ENCODE measurements at places on chromosomes 2 and 18.

GRCh38 chr18:33729556-33729955 lies 151.5 kb downstream of the ASXL3 start:
- no peak for DNase-seq

GRCh38 chr2:45273412-45274249 lies 264.4 kb upstream of the SIX2 start:
- DNase-seq, result no peak

DNA sequence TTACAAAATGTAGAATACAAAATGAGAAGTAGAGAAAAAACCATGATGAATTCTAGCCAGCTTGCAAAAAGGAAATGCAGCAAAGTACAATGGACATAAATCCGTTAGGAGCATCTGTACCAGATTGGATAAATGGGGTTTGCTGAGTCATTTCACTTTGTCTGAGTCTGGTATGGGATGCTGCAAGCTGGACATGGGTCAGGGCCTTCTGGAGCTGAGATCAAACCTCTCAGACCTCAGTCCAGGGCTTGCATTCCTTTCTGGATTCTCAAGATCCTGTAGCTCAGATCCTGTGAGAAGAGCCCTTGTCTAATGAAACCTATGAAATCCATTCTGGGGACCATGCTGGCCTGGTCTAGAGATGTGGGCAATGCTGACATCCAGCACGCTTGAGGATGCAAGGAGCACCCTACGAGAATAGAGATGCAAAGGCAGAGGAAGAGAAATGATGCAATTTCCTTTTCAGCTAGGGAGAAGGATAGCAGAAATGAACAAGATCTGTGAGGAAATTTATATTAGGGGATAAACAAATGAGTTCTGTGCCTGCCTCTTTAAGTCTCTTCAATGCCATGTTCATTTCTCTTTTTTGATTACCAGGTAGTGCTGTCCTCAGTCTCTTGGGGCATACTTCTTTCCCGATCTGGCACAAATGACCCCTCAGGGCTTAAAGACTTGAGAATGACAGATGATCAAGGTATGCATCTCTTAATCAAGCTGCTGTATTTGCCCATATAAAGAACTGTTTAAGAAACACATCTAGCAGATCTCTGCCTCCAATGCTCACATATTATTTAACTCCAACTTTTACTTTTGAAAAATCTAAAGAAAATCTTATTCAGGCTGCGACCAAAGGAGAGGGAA lies 230.4 kb downstream of the MEIS1 start:
- no peak for DNase-seq

DNA sequence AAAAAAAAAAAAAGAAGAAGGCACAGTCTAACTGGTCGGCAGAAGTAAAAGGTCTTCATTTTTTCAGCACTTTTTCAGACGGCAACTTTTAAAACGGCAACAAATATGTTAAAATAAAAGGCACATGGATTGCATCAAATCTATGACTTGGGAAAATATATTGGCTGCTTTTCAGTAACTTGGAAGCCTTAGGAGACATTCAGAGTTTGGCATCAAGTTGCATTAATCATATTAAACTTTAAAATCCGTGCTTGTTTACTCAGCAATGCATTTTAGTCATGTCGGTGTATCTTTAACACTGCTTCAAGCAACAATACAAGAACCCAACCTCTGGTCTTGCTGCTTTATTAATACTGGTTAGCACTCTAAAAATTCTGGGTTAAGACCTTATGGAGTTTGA lies 111.1 kb downstream of the MEP1B start:
- DNase-seq, result no peak

GRCh38 chr18:12944709-12945108 lies 3.1 kb upstream of the SEH1L start:
- DNase-seq, result no peak

DNA sequence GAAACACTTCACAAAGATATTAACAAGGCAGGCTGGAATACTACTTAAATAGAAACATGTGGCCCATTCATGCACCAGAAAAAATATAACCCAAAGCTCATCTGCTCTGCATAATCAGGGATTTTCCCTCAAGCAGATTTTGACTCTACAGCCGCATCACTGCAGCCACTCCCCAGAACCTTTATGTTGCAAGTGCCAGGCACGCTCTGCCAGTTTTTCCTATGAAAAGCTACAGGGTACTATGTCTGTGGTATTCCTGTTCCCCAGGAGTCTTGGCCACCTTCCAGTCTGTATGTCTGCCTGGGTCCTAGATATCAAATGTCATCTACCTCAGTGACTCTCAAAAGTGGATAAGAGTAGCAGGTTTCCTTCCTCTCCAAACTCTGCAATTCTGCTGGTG lies 3.8 kb downstream of the COA5 start:
- no peak for DNase-seq

DNA sequence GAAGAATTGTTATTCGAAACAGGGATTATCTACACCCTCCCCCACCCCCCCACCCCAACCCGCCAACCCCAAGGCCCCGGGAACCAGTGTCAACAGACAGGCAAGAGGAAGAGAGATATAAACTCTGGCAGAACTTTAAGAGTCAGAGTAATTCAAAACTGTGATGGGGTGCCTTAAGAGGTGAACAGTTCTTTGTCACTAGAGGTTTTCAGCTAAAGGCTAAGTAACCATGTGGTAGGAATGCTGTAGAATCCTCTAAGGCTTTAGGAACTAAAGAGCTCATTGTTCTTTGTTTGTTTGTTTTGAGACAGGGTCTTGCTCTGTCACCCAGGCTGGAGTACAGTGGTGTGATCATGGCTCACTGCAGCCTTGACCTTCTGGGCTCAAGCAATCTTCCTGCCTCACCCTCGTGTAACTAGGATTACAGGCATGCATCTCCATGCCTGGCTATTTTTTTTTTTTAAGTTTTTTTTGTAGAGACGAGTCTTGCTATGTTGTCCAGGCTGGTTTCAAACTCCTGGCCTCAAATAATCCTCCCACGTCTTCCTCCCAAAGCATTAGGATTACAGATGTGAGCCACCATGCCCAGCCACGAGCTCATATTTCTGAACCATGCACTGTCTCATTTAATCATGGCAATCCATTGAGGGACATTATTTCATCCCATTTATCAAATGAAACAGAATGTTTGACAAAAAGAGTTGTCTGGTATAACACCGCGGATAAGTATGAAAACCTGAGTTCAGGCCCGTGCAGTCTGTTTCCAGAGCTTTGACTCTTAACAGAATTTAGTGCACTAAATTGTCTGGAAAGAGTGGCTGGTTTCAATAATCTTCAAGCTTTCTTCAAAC lies 20.8 kb upstream of the TMEM17 start:
- no peak for DNase-seq

DNA sequence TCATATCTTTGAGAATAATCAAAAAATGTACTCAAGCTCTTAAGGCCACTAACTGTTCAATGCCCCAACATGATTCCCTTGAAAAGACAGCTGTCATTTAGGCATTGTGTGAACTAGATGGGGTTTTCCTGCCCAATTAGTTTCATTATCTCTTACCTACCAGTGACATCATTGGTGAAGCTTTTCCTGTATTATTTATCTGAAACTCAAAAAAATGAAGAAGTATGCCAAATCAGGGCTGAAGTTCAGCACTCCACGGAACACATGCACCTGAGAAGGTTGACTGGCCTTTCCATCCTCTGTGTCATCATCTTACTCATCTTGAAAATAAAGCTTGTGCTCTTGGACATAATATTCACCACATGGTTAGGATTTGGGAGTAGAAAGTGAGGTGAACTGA lies 126.4 kb downstream of the TXNL1 start:
- no peak for DNase-seq

DNA sequence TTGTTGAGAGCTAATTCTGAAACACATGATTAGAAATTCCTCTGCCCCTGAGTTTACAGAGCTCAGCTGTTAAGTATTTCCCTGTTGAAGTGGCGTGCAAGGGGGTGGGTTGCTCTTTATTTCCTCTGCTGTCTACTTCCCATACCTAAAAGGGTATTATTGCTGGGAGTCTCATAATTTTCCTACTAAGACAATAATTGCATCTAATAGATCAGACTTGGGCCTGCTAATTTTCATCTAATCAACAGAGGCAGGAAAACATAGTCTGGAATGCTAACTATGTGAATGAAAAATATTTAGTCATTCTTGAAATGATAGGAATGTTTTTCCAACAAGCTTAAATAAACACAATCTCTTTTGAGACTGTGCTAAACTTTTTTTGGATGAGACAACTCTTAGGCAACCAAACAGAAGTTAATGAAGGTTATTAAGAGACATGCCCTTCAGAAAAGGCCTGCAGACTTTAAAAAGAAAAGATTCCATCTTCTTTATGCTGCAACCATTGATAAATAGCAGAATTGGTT lies 111.4 kb downstream of the FEZ2 start:
- no peak for DNase-seq

DNA sequence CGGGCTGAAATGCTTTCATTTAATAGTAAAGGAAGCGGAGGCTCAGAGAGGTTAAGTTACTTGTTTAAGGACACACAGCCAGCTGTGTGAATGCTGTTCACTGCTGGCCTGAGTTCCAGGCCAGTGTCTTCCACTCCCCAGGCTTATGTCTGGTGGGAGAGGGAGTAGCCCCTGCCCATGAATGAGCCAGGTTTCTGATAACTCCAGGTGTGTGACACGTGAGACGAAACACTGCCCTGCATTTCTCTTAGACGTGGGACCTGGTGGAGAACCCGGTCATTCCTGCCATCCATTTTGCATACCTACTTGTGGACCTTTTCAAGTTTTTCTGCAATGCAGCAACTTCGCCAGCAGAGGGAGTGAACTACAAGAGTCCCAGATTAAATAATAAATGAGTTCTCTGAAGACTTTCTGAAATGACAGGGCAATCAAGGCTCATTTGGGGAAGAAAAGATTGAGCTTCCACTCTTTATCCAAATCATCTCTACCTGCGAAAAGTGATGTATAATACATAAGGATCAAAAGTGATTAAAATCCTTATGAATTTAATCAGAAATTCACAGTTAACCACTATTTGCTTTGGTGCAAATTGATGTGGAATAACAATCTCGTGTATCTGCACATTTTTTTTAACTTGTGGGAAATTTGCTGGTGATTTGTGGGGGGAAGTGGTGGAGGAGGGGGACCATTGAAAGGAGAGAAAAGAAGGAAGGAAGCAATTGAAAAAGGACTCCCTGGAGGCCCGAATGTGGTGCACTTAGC lies 79.4 kb upstream of the ASB18 start:
- DNase-seq, result peak; percentile 78

DNA sequence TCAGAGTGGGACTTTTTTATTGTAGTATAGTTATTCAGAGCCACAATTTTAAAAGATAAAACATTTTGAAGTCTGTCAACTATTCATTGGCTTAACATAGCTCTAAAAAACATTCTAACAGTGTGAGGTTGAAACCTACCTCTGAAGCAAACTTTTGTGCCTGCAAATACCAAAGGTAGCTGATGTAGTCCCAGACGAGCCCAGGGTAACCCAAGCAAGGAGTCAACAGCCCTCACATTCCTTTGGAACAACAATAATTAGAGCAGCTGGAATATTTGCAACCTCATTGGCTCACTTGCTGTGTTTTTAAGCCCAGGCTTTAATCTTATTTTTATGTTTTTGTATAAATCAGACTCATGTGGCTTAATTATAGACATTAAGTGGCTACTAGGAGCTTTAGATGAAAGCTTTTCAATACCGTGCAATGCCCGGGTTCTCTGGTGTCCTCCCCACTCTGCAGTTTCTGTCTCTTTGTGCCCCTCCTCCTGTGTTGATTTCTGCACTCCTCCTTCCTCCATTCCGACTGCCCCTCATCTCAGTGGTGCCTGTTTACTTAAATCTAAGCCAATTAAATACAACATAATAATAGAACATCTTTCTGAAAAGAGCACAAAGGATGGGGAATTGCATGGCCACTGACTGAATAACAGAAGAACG lies 157.9 kb upstream of the UNC80 start:
- no peak for DNase-seq

DNA sequence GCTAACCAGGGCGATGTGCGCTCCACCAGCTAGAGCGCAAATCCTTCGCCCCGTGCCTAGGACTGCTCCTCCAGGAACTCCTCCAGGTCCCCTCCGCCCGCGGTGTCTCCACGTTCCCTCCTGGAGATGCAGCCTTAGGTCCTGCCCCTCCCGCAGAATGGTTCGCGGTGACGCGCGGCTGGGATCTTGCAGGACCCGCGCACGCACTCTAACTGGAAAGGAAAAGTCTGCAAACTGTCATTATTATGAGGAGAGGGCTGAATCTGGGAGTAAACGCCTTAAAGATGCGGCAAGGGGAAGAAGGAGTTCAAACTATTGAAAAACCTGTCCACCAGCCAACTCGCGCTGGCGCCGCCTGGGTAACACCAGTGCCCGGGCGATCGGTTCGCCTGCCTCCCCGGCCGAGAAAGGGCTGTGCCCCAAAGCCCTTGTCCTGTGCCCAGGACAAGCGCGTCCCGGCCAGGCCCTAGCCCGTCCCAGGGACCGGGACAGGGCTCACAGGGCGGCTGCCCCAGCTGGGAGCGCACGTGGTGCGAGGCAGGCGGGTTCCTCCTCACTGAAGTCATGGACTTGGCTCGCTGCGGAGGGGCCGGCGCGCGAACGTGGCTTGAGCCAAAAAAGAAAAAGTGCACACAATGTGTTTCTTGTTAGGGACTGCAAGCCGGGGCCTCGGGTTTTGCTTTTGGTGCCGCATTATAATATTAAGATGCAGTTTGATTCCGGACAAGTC lies 5.5 kb upstream of the ID2 start:
- DNase-seq, result peak; percentile 63

- DNase-seq, result no peak
These were observed 71.8 kb upstream of the LTBP1 start for GRCh38 chr2:32874931-32875330.

DNA sequence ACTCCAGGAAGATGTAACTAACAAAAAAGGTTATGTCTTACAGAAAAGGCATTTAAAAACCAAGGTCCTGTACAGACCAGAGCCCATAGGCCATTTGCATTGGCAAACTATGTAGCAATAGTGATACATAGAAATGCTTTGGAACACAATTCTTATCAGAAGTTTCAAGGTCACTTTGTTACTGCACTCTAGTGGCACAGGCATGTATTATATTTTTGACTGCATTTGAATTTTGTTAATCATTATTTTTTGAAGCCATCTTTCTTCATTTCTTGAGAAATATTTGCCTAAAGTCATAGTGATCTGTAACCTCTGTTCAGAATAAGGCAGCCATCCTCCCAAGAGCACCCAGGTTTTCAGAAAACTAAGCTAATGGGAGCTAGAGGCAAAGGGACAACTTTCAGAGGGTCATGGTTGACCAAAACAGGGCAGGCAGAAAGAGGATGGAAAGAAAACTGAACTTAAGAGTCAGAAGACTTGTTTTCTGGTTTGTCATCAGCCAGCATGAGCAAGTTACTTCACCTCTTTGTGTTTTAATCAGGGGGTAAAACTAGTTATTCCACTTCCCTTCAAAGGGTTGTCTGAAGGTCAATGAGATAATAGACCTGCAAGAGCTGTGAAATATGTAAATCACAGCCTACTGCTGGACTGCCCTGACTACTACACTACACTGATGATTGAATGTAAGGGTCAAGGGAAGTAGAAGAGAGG lies 41.5 kb downstream of the SLC38A11 start:
- DNase-seq, result no peak

DNA sequence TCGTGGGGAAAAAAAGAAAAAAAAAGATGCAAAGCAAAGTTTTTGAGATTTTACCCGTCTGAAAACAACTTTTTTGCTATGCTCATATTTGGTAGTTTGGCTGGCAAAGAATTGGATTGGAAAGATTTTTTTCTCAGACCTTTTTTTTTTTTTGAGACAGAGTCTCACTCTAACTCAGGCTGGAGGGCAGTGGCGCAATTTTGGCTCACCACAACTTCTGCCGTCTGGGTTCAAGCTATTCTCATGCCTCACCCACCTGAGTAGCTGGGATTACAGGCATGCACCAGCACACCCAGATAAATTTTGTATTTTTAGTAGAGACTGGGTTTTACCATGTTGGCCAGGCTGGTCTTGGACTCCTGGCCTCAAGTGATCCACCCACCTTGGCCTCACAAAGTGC lies 56.3 kb upstream of the TANC1 start:
- no peak for DNase-seq

- DNase-seq, result no peak
These were observed 40.8 kb downstream of the CRACDL start for GRCh38 chr2:98895221-98895620.
